Mucosa of gallbladder (tissue), 1 donor: ENCODE measurements at places on chromosomes 7 and 10.

DNA sequence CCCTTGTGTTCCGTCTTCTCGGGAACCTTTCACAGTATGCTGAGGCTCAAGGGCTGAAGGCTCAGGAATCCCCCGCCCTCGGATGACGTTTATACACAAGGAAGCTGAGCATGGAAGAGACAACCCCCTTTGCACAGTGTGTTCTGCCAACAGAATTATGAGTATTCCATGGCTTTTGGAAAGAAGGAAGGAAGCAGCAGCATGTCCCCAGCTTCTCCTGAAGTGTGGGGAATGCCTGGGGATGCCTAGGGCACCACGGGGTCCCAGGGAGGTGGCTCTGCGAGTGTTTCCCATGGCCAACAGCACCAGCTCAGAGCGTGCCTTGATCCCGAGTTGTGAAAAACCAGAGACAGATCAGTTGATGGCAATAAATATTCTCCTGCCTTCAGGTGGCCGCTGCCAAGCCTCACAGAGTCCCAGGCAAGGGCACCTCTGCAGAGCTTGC lies 88.8 kb upstream of the DDC start:
- peak; percentile 57 for DNase-seq

DNA sequence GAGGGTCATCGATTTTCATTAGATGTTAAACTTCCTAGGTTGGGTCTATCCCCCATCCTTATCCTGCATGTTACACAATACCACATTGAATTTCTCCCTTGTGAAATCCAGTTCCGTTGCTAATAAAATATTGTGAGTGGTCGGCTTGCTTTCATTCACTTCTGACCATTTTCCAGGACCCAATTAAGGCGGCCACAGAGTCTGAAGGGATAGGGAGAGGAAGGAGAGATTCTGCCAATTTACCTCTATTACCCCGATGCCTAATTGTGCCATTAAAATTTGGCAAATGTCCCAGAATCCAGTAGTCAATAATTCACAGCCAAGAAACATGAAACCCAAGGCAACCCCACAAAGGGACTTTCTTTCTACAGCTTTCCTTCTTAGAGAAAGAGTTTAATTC lies 129.9 kb downstream of the IPMK start:
- DNase-seq = no peak

GRCh38 chr10:77563638-77564270 lies 73.9 kb downstream of the KCNMA1 start:
- peak; percentile 62 for DNase-seq

DNA sequence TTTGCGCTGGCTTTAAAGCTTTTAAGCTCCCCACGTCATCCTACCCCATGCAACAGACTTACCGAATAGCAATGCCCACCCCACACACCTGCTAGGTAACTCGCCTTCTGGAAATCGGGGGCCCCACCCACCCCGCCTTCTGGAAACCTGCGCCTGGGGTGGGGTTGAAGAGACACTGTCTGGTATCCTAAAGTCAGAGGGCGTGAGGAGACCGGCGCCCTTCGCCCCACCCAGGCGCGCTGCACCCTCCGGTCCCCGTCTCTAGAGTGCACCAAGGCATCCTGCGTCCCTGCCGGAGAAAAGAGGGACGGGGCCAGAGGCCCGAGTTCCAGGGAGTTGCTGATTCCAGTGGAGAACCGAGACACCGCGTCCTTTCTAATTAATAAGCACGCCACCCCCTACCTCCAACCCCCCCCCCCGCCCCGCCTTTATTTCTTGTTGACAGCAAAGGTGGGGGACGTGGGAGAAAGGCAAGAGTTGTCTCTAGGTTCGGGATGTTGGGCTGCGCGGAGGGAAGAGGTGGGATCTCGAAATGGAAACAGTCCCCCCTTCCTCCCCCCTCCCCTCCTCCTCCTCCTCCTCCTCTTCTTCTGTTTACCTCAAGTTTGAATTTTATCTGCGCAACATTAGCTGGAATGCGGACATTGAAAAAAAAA lies 220.9 kb upstream of the MKLN1 start:
- peak; percentile 43 for DNase-seq

GRCh38 chr7:24297362-24297761 lies 13.4 kb downstream of the NPY start:
- no peak for DNase-seq
